Heart left ventricle (tissue), 16 donors: ENCODE measurements at places on chromosomes 4 and X. TPM values are rescaled to one million over a fixed set of nuclear protein-coding genes. Genes with fewer than 3 reads are reported as not detected.

The FTHL17 gene
- total RNA-seq = not detected

DNA sequence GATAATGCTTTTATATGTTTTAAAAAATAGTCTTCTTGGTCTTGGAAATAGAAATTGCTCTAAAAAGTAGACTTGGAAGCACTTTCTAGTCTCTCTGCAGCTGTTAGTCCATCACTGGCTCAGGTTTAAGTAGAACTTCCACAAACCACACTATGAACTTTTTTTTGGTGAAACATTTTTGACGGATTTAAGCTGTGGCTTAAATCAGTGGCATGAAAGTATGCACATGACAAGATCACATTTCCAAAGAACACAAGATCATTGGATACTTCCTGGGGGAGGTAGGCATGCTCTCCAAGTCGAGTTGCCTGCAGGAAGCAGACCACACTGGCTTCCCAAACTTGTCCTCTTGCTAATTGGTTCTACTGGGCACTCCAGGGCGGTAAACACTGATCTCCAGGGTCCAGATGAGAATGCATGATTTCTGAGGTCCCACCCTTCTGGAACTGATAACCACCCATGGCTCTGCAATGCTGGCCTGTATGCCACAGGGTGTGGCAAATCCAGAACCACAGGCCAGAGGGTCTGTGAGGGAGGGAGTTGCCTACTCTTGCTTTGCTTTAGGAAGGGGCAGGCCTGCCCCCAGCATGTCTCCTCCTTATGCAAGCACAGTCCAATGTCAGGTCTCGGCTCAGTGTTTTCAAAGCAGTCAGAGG, 331.9 kb upstream of the SFRP2 start:
- DNase-seq = no peak

The ARMCX1 gene
- total RNA-seq = 32.9 TPM

GRCh38 chrX:6026980-6027379, 201.7 kb downstream of the NLGN4X start:
- DNase-seq = no peak

The DACH2 gene
- total RNA-seq = not detected

DNA sequence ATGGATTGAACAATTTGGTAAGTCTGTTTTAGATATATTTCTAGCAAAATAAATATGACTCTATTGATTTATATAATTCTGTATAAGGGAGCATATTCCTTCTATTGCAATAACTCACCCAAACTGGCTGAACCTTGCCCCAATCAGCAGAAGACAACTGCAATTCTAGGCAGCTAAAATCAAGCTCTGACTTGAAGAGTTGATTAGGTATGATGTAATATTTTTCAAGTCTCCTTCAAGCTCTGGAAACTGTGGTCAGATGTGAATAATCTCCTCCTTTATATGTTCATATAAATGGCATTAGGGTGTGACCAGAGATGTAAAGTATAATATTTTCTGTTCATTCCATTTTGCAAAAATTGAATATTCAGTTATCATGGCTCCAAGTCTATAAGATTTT, 8.2 kb downstream of the RASSF6 start:
- no peak for DNase-seq
